Activated T-cell treated with anti-CD3 and anti-CD28 coated beads, Interleukin-2, amount 50 U/mL, for 4 hours (primary cell): ENCODE measurements at places on chromosomes 5 and 9. TPM values are rescaled to one million over a fixed set of nuclear protein-coding genes. Genes with fewer than 3 reads are reported as not detected.

Gene SLU7
- 44.9 TPM for total RNA-seq

Gene NOTCH1
- 124 TPM for total RNA-seq

Gene PCDHA11
- total RNA-seq: not detected

DNA sequence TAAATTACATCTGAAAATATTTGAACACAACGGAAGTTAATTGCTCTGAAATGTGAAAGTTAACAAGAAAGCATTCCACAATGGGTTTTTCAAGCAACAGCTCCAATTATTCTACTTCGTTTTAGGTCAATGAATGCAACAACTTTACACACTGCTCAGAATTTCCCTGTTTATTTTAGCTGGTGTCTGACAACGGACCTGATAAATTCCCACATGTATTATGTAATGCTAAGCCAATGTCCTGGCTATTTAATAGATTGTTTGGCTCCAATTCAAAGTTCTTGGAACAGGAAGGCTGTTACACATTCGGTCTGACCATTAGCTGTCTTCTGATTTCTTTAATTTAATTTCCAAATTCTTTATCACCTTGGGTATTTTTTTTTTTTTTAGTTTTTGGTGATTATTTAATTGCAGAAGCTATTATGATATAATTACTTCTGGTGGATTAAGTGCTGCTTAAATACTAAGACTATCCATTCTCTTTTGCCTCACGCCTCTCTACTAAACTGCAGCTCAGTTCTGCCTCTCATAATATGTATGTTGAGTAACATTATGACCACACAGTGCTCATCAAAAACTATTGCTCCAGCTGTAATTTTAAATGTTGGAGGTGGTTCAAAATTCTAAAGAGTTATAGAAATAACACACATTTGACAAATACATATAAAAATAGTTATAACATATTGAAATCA, 57.9 kb downstream of the MEF2C start:
- DNase-seq: no peak

DNA sequence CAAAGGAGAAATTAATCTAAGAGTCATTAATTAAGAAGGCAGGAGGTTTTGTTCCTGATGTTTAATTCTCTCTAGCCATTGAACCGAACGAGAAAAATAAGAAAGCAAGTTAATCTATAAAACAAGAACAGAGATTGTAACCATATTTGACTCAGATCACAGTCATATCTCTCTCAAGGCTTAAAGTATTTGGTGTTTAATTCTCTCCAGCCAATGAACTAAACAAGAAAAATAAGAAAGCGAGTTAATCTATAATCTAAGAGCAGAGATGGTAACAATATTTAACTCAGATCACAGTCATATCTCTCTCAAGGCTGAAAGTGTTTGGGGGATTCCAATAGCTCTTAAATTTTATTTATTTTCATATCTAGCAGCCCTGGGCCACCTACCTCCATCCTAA, 74.4 kb upstream of the SHISAL2B start:
- no peak for DNase-seq

Gene MEIKIN
- not detected for total RNA-seq

Gene PCDHGC5
- not detected for total RNA-seq

DNA sequence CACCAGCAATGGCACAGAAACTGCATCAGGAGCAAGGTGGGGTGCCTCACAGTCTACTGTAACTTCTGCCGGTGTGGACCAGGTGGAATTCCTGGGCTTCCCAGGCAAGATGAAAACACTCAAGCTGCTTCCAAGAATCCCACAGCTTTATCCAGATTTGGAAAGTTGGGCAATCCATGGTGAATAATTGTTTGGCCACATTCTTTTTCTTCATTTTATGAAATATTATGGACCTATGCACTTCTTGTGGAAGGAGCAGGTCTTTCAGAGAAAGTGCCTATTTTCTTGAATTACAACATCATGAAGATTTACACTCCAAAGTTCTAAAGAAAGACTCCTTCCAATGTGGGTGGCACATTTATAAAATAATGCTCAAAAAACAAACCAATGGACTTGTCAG, 503.6 kb downstream of the SEMA5A start:
- DNase-seq: no peak

Gene NOL6
- total RNA-seq: 165 TPM

DNA sequence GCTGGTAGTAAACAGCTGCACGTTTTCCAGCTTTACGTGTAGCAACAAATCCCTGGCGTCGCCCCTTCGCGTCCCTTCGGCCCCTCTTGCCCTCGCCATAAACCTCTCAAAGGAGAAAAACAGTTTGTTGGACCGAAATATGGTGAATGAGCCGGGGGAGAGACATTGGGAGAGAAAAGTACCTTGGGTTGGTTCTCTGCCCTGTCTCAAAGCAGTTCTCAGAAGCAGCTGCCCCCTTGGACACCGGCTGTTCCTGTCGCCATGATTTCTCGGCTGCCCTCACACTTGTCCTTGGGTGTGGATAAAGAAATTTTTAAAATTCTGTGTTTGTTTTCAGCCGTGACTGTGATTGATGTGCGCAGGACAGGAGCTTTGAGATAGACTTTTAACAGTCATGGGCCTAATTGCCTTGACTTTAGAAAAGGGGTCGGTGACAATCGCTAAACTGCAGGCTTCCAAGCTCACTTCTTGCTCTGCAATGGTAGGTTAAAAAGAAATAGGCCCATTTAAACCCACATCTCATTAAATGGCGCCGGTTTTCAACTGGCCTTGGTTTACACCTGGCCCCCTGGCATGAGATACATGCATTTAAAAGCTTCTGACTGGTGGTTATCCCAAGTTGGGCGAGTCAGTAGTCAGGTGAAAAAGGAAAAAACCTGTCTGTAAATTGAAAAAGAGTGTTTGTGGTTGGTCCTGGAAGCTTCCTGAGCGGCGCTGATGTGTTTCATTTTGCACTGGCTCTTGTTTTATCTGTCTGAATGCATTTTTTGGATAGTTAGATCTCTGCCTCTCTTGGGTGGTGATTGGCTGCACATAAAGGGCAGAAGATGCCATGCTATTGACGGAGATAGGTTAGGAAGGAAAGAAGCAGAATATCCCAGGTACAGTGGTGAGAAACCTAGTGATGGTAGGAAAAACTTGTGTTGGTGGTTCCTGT, 983 bp downstream of the RCL1 start:
- no peak for DNase-seq

Gene OR1J1
- total RNA-seq: not detected

GRCh38 chr5:41869724-41870626, at the start of gene OXCT1:
Gene OXCT1 (minus strand): TSS chr5:41870425. CDS start chr5:41870358, 67 bp downstream.
- peak; percentile 91 for DNase-seq

Gene GDF9
- total RNA-seq: 0.89 TPM

DNA sequence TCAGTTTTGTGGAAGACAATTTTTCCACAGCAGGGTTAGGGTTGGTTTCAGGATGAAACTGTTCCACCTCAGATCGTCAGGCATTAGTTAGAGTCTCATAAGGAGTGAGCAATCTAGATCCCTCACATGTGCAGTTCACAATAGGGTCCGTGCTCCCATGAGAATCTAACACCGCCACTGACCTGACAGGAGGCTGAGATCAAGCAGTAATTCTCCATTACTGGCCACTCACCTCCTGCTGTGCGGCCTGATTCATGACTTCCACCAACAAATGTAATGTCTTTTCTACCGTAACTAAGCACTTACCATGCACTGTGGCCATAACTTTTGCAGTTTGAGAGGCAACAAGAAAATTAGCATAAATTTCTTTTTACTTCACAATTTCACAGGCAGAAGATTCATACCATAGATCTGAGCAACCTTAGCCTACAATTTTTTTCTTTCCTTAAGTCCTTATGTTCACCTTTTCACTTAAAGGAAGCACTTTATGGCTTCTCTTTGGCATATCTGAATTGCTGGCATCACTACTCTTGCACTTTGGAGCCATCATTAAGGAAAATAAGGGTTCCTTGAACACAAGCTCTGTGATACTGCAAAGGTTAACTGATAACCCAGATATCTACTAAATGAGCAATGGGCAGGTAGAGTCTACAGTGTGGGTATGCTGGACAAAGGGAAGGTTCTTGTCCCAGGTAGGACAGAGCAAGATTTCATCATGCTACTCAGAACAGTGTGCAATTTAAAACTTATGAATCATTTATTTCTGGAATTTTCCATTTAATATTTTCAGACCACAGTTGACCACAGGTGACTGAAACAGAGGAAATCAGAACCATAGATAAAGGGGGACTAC, 83.0 kb upstream of the IFNK start:
- DNase-seq: no peak

GRCh38 chr5:176736931-176737745, 73.2 kb upstream of the UNC5A start:
- no peak for DNase-seq

DNA sequence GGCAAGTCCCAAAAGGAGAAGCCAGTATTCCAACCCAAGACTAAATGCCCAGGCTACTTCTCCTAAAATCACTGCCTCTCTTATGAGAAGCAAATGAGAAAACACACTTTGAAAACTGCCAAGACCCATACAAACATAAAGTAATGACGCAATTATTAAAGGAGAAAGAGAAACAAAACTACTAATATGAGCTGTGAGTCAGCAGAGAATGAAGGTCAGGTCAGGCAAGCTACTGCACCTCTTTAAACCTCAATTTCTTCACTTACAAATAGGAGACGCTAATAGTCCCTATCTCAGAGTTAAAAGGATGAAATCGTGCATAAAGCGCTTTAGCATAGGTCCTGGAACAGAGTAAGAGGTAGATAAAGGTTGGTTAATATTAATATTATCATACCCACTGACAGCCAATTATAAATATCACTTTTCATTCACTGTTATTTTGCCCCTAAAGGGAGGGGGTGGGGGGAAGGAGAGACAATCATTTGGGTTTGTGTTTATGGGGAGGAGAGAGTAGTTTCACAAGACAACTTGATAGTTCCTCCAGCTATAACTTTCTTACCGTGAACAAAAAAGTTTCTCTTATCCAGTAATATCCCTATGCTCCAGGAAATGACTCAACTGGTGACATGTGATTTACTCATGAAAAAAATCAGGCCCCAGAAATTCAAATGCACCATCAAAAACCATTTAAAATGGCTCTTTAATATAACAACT, 3.6 kb downstream of the PSMB7 start:
- DNase-seq: no peak

GRCh38 chr5:61416420-61416819, 84.4 kb downstream of the ZSWIM6 start:
- no peak for DNase-seq

Gene EDIL3
- not detected for total RNA-seq

DNA sequence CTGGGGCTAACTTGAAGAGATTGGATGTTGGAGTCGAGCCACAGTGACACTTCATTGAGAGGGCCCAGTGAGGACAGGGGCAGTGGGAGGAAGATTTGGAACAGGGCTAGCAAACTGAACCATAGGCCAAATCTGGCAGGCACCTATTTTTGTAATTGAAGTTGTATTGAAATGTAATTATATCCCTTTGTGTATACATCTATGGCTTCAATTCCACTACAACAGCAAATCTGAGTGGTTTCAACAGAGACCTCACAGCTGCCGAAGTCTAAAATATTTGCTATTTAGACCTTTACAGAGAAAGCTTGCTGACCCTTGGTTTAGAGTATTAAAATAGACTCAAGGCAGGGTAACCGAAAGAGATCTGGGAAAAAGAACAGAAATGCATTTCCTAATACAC, 4.7 kb upstream of the TNFSF8 start:
- DNase-seq: no peak

Gene C1QTNF3
- total RNA-seq: 0.76 TPM

Gene SLC6A18
- total RNA-seq: not detected

GRCh38 chr9:126159430-126160060, 167.1 kb upstream of the MVB12B start:
- DNase-seq: no peak

Gene ELAVL2
- total RNA-seq: not detected
